ENCODE measurements at places on chromosomes 6 and 20.

- DNase-seq = peak; percentile 83
These were observed at the start of gene MMS22L for GRCh38 chr6:97282726-97283617. TSS of gene MMS22L (minus strand) at chr6:97283216. CDS start at chr6:97282477, 739 bp downstream.

GRCh38 chr6:157557559-157557958 is 176.6 kb downstream of the ZDHHC14 start:
- no peak for DNase-seq

GRCh38 chr6:115887891-115888290 is 172.8 kb downstream of the FRK start:
- DNase-seq = no peak

DNA sequence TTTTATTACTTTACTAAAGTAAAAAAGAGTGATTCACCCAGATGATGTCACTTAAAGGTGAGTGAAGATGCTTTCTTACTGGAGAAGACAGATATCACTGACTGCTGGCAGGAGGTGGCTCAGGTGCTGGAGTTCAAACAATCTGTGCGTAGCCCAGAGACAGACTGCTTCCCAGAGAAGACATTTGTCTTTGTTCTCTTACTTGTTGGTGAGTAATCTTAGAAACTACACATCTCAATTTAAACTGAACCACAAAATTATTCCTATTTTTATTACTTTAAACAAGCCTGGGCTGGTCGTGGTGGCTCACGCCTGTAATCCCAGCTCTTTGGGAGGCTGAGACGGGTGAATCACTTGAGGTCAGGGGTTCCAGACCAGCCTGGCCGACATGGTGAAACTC is 92.2 kb downstream of the CEP162 start:
- no peak for DNase-seq

GRCh38 chr6:159655409-159655988 is 37.5 kb downstream of the SOD2 start:
- DNase-seq = no peak

DNA sequence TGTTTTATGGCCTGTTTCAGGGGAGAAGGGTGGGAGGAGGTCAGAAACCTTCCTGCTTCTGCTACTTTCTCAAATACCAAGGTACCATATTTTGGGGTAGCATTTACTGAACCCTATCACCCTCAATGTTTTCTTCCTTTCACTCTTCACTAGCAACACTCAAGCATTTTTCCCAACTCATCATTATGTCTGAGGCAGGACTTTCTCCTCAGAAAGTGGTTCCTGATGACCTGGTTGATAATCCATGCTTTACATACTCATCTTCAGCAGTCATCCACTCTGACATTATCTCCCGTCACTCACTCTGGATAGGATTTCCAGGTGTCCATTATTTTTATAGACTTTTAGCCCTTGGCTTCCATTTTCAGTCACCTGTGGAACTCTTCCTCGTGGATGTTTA is 21.1 kb downstream of the ZNF292 start:
- no peak for DNase-seq

DNA sequence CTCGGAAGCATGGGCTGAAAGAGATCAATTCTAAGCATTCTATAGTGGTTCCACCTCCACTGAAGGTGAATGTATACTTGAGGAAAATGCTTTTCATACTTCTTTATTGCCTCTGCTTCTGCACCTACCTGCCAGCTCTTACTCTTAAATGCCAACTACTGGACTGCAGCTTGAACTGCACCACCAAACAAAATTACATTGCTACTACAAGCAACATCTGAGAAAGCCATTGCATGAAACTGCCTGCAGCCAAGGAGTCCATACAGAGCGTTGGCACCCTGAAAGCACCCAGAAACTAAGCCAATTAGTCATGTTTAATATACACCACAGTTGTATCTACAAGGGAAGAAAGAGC is 440.9 kb downstream of the BTBD3 start:
- DNase-seq = no peak

DNA sequence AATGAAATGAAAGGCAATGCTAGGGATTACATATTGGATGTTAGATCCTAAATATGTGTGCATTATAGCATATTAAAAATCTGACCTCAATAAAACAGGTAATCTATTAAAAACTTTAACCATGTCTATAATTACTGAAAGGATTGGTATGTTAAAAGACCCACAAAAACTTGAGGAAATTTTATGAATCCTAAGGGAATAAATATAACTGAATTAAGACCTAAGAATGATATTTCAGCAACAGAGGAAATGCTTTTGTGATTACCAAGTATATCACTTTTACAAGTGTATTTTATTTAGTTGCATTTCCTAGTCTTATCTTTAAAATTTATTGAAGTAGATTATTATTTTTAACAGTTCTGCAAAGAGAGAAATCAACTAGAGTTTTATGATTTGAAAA is 571.5 kb downstream of the HDGFL1 start:
- DNase-seq = no peak

- no peak for DNase-seq
These were observed 67.0 kb downstream of the FAM50B start for GRCh38 chr6:3916211-3916610.

- no peak for DNase-seq
These were observed at the start of gene PNPLA1 for GRCh38 chr6:36269834-36270705. TSS of gene PNPLA1 (plus strand) at chr6:36270060. CDS start at chr6:36270460, 400 bp downstream.

DNA sequence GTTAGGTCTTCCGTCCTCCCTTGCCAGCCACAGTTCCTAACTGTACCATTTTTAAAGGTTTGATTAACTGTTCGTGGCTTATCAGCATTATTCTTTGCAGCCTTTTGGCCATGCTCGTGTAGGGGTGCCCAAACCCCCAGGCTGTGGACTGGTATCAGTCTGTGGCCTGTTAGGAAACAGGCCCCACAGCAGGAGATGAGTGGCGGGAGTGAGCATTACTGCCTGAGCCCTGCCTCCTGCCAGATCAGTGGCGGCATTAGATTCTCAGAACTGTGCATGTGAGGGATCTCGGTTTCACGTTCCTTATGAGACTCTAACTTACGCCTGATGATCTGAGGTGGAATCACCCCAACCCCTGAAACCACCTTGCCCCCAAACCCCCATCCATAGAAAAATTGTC is 79.3 kb downstream of the TBC1D7 start:
- no peak for DNase-seq

GRCh38 chr20:17647391-17648314 is 34.4 kb downstream of the RRBP1 start:
- no peak for DNase-seq

DNA sequence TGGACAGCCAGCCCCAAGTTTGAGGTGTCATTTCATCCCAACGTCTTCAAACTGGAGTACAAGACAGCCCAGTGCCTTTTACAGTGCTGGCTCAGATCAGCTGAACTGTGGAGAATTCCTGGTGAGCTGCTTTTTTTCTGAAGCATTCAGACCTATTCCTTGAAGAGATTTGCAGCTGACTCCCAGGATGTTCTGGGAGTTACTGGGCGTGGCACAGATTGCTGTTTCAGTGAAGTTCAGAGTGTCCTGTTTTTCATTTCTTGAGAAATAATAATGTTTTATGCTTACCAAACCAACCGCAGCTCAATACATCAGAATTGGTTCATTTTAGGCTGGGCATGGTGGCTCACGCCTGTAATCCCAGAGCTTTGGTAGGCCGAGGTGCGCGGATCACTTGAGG is 33.4 kb upstream of the SRPK1 start:
- no peak for DNase-seq

- DNase-seq = no peak
These were observed 4.1 kb upstream of the ZKSCAN8 start for GRCh38 chr6:28137505-28137981.

- no peak for DNase-seq
These were observed 149.3 kb downstream of the SLC24A3 start for GRCh38 chr20:19361790-19362189.

All from NCI-H1694 treated with DMSO at 0.1 percent for 48 hours (cell line).